Activated naive CD8-positive, alpha-beta T cell treated with anti-CD3 and anti-CD28 coated beads for 36 hours (primary cell): ENCODE measurements at places on chromosomes 1 and 21.

DNA sequence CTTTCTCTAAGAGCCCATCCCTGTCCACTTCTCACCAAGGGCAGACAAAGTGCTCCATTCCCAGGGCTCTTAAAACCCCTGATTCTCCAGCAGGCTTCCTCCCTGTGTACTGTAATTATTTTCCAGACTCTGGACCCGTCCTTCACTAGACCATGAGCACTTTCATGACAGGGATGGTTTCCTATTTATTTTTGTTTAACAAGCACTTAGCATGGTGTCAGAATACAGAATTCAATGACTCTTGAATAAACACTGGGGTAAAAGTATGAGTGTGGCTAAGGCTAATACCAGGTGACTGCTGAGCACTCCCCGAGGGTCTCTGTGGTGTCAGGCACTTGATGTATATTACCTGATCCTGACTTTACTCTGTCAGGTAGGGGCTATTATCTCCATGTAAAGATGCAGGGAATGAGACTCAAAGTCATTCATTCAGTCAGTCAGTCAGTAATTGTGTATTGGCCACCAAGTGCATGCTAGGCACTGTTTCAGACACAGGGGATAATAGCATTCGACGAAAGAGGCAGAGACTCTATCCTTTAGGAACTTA lies 47.2 kb downstream of the C1orf21 start:
- no peak for DNase-seq

DNA sequence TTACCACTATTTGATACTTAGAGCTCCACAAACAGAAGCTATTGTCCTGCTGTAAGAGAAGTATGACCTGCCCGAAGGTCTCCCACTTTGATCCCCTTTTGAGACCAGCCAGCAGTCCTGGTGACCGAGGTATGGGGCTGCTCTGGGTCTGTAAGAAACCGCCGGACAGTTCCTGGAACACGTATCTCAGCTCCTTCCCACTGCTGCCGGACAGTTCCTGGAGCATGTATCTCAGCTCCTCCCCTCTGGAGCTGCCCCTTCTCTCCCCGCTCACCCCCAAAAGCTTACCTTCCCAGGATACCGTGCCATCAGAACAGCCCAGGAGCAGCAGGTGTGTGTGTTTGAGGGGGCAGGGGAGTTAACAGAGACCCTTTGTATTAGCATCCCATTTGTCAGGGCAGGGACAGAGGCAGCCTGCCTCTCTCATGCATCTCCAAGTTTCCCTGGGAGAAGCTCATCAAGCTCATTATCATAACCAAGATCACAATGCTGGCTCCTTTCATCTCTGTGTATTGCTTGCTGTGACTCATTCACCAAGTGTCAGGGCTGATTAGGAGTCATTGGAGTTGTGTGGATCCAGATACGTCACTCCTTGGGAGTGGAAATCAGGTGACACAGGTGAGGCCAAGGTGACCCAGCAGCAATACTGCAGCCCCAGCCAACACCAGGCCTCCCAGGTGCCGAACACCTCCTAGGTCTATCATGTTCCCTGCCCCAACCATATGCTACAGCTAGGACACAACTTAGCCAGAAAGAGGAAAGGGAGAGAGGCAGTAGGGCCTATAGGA lies 25.3 kb downstream of the OPTC start:
- no peak for DNase-seq

DNA sequence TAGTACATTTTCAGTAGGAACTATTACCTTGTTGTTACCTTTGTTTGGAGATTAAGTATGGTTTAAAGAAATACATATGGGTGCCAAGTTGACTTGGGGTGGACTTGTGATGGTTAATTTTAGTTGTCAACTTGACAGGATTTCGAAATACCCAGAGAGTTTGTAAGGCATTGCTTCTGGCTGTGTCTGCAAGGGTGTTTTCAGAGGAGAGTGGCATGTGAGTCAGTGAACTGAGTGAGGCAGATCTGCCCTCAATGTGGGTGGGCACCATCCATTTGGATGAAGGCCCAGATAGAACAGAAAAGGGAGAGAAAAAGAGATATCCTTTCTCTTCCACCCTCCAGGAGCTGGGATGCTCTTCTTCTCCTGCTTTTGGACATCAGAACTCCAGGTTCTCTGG lies 315.5 kb downstream of the GPATCH2 start:
- DNase-seq, result no peak

- no peak for DNase-seq
These were observed 887 bp downstream of the HES2 start for GRCh38 chr1:6418668-6419396.

GRCh38 chr1:98325646-98326440 lies 335.7 kb upstream of the SNX7 start:
- no peak for DNase-seq

DNA sequence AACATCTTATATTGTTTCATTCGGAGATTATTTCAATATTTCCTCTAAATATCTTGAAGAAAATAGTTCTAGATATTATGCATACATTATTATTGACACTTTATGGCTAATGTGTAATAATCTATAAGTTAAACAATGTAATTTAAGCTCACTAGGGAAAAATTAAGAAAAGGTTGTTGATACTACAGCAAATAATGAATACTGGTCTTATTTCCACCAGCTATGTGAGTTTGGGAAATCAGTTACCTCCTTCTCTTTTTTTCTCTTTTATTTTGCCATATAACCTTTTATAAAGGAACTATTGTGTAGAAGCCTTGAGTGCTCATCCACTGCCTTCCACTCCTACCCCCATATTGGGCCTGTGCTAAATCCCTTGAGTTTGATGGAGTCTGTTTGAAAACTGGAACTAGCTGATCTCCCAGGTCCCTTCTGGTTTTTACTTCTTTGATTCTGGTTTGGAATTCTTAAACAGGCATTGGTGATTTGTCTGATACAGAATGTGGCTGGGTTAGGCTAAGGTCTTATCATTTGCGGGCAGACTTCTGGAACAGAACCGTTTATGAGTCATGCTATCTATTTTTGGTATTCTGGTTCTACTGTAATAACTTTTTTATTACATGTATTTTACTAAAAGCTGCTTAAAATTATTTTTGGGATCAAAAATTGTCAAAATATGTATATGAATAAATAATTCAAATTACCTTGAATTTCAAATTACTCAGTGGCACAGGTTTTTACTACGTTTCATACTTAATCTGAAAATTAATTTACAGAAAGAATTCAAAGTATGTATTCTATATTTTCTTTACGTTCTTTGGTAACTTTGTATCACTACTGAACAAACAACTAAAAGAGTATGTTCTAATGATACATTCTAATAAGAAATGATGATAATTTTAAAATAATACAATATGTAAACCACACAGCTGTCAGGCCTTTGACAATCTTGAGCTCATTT lies 5.0 kb upstream of the CDC14A start:
- DNase-seq, result no peak

DNA sequence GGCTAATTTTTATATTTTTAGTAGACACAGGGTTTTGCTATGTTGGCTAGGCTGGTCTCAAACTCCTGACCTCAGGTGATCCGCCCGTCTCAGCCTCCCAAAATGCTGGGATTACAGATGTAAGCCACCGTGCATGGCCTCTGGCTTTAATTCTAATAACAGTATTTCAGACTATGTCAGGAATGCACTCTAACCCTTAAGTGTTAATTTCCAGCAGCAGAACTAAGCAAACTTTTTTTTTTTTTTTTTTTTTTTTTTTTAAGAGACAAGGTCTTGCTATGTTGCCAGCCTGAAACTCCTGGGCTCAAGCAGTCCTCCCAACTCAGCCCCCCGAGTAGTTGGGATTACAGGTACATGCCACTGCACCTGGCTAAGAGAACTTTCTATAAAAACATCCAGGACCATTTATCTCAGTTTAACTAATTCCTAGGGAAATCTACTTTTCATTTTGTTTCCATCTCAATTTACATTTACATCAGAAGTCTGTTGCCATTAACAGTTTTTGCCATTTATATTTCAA lies 6.5 kb downstream of the DCAF8 start:
- no peak for DNase-seq

- no peak for DNase-seq
These were observed 4.2 kb downstream of the MPZL1 start for GRCh38 chr1:167726008-167726407.

DNA sequence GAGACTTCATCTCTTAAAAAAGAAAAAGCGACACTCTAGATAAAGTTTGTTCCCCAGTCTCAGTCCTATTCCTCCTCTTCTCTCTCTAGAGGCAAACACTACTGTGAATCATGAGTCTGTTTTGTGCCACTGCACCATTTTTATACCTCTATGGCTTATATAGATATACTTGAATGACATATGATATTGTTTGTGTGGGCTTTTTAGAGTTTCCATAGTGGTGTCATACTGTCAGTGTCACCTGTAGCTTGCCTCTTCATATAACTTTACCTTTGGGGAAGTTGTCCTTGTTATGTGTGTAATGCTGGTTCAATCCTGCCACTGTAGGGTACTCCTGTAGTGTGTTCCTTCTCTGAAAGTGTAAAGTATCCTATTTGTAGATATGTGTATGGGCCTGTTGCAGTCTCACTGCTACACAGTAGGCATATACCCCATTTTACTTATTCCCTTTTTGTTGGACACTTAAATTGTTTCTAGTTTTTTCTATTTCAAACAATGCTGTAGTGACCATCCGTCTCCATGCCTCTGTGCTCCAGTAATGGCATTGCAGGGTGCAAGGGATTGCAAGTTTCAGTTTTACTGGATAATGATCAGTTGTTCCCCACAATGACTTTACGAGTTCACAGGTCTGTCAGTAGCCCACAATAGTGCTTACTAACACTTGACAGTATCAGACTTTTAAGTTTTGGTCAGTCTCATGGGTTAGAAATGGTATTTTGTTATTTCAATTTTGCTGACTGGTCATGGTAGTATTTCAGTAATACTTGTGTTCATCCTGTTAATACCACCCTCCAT lies 2.7 kb downstream of the PRMT2 start:
- DNase-seq, result no peak

DNA sequence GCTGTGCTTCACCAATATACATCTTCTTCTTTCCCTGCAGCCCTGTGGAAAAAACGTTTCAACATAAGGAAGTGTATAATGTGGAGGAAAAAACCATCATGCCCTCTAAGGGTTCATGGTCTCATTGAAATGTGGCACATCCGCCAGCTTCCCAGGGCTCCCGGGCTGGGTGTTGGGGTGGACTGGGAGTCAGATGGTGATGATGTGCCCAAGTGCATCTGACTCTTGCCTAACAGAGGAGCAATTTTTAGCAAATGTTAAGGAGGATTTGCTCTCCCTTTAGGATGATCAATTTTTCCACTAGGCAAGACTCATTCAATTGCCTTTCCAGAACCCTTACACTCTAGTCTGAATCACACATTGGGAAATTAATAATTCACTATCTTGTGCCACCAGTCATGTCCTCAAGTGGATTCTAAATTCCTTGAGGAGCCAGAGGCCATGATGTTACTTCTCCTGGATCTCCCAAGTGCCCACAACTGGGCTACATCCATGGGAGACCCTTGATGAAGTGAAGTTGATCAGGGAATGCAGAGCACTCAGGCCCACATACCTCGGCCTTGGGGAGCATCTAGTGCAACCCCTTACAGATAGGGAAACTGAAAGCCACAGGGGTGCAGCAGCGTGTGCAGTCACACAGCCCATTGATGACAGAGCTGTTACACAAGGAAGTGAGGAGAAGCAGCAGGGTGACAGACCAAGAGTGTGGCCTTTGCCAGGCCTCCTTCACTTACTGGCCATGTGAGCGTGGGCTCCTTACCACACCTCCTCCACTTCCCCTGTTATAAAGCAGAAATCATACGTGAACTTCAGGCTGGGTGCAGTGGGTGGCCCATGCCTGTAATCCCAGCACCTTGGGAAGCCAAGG lies 100.0 kb upstream of the SLC44A3 start:
- DNase-seq, result peak; percentile 6

GRCh38 chr1:34176830-34177603 lies at the start of gene C1orf94:
Gene C1orf94, plus strand, starts transcription at chr1:34176907. Its CDS starts 883 bp downstream, at chr1:34177790.
- DNase-seq, result no peak

DNA sequence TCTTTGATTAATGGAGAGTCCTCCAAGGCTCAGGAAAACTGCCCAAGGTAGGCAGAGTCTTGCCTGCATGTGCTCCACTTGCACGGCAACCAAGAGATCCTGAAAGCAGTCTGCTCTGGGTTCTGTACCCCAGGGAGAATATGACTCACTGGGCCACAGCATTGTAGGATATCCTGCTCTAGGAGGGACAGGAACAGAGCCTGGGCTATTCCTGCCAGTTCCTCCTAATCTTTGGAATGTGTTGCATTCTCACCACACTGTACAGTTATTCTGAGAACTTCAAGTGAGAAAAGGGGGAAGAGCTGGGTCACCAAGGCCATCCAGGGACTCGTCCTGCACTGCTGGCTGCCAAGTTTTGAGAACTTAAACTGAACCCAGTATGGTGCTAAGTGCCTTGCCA lies 278.5 kb downstream of the MATN1 start:
- no peak for DNase-seq

DNA sequence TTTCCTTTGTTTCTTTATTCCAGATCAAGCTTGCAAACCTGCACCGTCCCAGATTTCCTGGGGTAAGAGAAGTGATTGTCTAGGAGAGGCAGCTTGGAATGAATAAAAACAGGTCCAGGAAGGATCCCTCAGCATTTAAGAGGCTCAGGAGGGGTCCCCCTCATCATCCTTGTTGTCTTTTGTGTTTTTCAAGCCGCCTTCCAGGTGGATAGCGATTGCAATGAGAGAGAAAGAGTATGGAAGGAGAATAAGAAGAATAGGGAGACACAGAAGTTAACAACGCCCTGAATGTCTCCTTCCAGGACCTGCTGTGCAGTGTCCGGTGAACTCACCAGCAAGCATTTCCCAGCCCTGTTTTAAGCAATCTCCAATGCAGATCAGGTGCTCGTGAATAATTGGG lies 8.5 kb downstream of the ERG start:
- DNase-seq, result no peak
